ENCODE measurements at places on chromosomes 5 and 9.

DNA sequence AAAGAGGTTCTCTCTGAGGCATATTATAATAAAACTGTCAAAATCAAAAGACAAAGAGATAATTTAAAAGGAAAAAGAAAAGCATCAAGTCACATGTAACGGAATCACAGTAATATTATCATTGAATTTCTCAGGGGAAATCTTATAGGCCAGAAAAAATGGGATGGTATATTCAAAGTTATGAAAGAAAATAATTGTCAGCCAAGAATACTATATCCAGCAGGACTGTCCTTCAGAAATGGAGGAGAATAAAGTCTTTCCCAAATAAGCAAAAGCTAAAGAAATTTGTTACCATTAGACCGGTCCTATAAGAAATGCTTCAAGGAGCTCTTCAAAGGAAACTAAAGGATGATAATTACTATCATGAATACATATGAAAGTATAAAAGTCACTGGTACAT lies 342.0 kb upstream of the GRAMD2B start:
- DNase-seq, result no peak

DNA sequence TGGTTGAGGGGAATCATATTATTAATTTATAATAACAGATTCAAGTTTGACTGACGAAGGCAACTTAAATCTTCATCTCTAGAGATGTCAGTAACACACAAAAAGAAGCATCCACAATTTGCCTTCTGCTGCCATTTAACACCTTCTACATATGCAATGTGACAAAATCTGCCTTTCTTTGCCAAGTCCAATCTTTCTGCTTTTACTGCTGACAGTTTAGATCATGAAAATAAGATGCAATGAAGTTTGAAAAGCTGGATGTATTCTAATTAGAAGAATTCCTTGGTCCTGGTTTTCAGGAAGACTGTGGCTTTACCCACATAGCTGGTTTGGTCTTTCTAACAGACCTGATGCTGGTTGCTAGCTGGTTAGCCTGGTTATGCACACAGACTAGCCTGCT lies 178.9 kb downstream of the ACER2 start:
- no peak for DNase-seq

- DNase-seq, result no peak
These were observed 13.6 kb upstream of the CEP72 start for GRCh38 chr5:598564-598890.

GRCh38 chr5:14742498-14742897 lies 78.0 kb downstream of the OTULIN start:
- no peak for DNase-seq

DNA sequence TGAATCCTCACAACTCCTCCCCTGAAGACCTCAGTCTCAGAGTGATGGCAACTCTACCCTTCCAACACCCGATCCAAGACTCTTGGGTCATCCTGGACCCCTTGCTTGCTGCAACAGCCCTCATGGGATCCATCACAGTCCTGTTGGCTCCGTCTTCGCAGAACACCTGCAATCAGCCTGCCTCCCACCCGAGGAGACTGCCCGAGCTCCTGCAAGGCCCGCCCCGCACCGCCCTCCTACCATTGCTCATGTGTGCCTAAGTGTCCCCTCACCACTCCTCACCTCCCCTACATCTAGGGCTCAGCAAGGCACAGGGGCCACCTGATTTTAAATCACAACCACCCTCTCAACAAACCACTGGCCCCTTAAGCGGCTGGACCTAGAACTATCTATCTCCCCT lies 5.3 kb downstream of the SEMA4D start:
- no peak for DNase-seq

DNA sequence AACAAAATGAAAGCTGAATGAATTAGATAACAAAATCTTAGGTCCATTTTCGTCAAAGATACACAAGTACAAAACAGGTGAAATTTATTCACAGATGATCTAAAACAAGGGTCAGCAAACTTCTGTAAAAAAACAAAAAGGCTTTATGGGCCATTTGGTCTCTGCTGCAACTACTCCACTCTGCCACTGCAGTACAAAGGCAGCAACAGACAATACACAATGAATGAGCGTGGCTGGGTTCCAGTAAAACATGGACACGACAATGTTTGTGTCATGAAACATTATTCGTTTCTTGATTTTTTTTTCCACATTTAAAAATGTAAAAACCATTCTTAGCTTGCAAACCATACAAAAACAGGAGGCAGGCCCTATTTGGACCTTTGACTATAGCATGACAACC lies 71.9 kb downstream of the ECPAS start:
- DNase-seq, result no peak

DNA sequence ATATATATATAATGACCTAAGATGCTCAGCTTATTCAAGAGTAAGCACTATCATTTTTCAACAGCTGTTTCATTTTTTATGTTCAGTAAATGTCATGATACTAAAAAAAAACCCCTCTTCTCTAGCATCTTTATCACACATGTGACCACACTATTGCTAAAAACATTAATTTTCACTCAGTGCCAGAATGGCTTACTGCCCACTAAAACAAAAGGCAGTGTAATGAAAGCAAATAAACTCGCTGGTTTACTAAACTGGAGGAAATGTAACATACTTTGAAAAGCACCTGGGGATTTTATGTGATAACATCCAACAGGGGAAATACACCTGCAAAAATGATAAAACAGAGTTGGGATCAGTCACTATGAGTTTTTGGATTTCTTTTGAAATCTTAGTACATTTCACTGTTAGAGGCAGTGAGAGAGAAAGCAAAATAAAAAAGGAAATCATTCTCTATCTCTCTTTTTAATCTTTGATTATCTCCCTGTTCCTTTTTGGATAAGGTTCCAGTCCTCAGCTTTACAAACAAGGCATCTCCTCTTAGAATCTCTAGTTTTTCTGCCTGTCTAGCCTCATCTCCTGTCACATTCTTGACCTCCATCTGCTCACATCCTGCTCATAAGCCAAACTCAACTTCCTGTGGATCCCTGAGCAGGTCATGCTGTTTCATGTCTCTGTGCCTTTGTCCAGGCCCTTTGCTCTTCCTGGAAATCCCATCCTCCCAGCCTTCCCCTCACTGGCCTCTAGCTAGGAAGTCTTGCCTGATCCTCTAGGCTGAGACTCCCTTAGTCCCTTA lies 338.0 kb downstream of the MAN2A1 start:
- DNase-seq, result no peak
